Left colon (tissue), 2 donors: ENCODE measurements at places on chromosomes 16 and 17. TPM values are rescaled to one million over a fixed set of nuclear protein-coding genes. Genes with fewer than 3 reads are reported as not detected.

GRCh38 chr17:35903451-35903850, 23.3 kb upstream of the CCL5 start:
- DNase-seq: no peak

GRCh38 chr16:703406-703805, 2.2 kb downstream of the FBXL16 start:
- no peak for DNase-seq

DNA sequence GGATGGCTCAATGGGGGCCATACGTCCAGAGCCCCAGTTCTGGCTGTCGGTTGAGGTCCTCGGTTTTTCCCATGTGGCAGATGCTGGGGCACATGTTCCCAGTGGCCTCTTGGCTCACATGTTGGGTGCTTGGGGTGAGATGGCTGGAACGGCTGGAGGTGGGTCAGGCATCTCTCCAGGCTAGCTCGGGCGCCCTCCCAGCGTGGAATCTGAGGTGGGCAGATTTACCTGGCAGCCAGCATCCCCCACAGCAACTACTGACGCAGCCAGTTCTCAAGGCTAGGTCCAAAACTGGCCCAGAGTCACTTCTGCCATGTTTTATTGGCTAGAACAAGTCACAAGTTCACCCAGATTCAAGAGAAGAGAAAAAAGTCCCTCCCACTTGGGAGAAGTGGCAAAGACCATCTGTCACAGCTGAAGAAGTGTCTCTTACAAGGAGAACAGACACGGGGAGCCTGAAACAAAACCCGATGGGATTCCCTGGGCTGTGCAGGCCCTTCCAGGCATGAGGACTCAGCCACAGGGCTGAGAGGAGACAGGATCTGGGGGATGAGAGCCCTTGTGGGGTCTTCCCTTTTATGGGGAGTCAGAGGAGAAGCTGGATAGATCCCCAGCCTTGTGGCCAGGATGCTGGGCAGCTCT, 15.2 kb downstream of the ACE start:
- no peak for DNase-seq

GRCh38 chr17:38447502-38448085, 19.3 kb downstream of the ARHGAP23 start:
- DNase-seq: no peak

- DNase-seq: no peak
Observed at GRCh38 chr17:42809250-42809649, 10.6 kb downstream of the CNTD1 start.

DNA sequence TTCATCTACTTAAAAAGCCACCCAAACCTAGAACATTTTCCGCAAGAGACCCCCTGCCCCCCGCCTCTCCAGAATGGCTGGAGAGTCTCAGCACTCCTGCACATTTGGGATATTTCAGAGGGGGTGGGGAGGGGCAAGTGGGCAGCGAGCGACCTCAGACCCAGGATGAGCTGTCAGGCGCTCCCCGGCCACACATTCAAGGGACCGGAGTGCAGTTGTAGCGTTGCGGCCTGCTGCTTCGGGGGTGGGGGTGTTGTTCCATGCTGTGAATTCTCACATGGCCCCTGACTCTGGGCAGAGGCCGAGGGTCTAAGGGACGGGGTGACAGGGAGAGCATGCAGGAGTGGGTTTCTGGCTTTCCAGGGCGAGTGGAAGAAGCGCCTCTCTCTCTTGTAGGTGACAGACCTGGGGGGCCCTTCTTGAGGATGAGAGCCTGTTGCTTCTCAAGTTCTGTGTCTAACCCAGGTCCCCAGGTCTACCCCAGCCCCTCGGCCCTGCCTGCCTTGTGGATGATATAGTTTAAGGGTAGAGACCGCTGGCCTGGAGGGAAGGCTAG, 231.2 kb downstream of the SEC14L1 start:
- DNase-seq: no peak

- DNase-seq: no peak
Observed at GRCh38 chr16:12735805-12736204, 67.9 kb downstream of the CPPED1 start.

DNA sequence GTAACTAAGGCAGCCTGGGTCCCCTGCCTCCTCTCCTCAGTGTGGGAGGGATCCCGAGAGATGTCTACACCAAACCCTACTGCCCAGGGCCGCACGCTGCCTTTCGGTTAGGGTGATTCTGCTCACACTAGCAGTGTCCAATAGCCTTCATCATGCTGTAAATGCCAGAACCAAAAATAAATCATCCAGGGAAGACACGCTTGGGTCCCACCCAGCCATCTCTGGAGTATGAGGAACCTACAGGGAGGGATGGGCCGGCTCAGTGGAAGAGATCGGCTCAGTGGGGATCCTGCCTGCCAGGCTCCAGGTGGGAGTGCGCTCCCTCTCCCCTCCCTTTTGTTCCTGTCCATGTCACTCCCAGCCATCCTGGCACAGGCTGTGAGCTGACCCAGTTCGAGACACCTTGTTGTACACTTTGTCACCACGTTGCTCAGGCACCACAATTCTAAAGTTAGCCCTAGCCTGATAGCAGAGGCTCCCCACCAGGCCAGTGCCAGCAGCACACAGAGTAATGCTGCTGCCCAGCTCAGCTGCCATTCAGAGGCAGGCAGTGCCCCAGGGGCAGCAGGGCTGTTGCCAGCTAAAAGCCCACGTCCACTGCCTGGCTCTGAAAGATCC, 24.5 kb downstream of the PEMT start:
- DNase-seq: no peak

- DNase-seq: no peak
Observed at GRCh38 chr17:17988427-17988945, 15.8 kb downstream of the DRC3 start.

DNA sequence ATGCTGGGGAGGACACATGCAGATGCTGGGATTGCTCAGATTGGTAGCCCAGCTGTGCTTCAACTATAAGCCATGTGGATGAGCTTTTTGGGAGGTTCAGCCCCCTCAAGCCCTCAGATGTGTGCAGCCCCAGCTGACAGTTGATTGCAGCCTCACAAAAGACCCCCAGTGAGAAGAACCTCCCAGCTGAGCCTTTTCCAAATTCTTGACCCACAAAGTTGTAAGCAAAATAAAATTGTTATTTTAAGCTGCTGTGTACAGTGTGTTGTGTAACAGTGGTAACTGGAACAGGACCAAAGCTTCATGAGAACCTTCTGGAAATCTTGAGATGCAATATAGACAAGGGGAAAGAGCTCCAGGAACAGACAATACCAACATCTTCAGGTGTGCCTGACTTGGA, 156.8 kb upstream of the IRX3 start:
- DNase-seq: no peak

- DNase-seq: no peak
Observed at GRCh38 chr17:53462393-53462811, 360.3 kb upstream of the KIF2B start.

GRCh38 chr16:6835516-6835915, 497.1 kb upstream of the RBFOX1 start:
- DNase-seq: no peak

- no peak for DNase-seq
Observed at GRCh38 chr17:5893741-5894140, 176.4 kb upstream of the WSCD1 start.

The CDRT15 gene
- total RNA-seq: not detected

The CCL14 gene
- total RNA-seq: 2.3 TPM

The PRR29 gene
- not detected for total RNA-seq

The OR4D1 gene
- not detected for total RNA-seq

The CKLF gene
- total RNA-seq: 31.8 TPM

The MYLK3 gene
- 0.11 TPM for total RNA-seq

The GPR179 gene
- total RNA-seq: 0.03 TPM

The TP53TG3F gene
- total RNA-seq: not detected
